ENCODE measurements at places on chromosomes 5 and 9.

DNA sequence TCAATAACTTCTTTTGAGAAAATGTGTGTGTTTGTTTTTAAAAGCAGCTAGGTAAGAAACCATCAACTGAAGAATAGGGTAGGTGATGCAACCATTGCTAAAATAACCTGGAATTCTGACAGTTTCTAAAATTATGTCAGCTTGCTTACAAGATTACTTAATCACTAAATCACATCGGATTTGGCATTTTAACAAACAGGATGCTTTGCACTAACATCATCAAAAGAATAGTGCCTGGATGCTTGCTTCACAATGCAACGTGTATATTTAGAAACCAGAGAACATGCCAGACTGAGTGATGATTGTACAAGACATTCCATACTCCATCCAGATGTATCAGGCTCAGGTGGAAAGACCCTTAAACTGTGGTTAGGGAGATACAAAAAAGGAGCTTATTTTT is 43.9 kb downstream of the PAM start:
- no peak for DNase-seq

- no peak for DNase-seq
These were observed 108.7 kb upstream of the NFIL3 start for GRCh38 chr9:91532325-91532724.

DNA sequence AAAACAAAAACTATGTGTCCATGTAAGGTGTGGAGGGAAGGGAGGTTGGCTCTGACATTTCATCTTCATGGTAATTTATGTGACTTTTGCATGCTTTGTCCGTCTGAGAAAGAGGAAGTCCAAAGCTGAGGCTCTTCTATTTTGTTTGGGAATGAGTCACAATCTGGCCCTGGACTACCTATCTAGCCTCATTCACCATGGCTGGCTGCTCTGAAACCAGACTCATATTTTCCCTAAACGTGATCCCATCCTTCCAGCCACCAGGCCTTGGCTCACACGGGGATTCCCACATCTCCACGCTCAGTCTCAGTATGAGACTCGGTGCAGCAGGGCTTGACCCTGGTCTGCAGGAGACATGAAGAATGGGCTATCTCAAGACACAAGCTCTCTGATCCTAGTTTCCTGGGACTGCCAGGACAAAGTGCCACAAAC is 672.8 kb downstream of the ACTL7B start:
- no peak for DNase-seq

GRCh38 chr5:153974131-153974812 is 64.4 kb downstream of the FAM114A2 start:
- DNase-seq: peak; percentile 41

- DNase-seq: no peak
These were observed 8.2 kb downstream of the GALNT10 start for GRCh38 chr5:154198611-154199230.

DNA sequence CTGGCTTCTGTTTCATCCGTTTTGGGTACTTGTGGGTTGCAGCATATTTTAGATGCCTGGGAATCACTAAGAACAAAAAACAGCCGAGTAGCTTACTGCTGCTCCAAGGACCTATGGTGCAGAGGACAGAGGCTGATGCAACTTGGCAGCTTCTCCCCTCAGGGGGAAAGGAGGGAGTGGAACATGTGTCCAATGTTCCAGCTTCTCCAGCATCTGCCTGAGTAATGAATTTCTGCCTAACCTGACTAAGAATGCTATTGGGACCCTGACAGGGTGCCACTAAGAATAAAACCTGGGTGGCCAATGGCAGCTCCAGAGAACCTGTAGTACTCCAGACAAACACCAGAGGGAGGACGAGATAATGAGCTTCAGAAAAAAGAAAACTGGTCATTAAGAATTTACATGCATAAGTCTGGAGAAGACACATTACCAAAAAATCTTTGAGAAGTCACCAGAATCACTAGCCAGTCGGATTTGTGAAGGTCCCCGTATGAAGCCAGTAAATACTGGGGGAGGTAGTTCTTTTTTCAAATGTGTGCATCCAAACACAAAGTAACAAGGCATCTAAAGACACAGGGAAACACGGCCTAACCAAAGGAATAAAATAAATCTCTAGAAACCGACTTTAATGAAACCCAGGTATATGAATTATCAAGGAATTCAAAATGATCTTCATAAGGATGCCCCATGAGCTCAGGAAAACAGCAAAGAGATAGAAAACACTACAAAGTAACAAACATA is 293.5 kb downstream of the HINT1 start:
- DNase-seq: peak; percentile 36

- no peak for DNase-seq
These were observed 40.6 kb upstream of the COL5A1 start for GRCh38 chr9:134600836-134601638.

DNA sequence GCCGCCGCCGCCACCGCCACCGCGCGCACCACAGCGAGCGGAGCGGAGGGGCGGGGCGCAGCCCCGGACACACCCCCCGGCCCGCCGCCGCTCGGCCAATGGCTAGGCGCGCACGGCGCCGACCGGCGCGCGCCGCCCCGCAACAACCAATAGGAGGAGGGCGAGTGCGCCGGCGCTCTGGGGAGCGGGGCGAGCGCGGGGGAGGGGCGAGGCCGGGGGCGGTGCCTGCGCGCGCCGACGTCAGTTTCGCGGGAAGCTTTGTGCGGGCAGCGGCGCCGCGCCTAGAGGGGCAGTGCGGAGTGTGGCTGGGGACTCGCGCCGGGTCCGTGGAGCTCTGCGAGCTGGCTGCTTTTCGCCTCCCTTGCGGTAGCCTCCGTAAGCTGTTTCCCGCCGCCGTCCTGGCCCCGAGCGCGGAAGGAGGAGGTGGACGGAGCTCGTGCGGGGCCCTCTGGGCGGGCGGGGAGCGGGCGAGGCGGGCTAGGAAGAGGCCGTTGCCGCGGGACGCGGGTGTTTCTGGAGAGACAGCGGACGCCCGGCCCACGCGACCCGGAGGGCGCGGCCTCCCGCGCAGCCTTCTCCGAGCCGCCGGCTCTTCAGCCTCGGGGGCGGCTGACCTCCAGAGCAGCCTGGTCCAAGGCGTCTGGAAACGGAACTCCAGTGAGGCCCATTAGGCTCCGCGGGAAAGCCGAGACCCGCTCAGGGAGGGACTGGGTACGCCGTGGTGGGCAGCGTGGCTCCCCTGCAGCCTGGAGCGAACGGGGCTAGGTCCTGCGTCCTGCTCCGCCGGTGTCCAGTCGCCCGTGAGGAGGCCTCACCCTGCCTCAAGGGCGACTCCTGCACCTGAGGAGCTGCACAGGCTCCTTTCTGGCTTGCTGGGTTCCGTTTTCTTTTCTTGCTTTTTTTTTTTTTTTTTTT is at the start of gene ZMYND19:
ZMYND19 (minus strand) TSS at position 44 of the 915 bp plus-strand sequence. CDS start 249 bp downstream, outside the sequence.
- peak; percentile 84 for DNase-seq

DNA sequence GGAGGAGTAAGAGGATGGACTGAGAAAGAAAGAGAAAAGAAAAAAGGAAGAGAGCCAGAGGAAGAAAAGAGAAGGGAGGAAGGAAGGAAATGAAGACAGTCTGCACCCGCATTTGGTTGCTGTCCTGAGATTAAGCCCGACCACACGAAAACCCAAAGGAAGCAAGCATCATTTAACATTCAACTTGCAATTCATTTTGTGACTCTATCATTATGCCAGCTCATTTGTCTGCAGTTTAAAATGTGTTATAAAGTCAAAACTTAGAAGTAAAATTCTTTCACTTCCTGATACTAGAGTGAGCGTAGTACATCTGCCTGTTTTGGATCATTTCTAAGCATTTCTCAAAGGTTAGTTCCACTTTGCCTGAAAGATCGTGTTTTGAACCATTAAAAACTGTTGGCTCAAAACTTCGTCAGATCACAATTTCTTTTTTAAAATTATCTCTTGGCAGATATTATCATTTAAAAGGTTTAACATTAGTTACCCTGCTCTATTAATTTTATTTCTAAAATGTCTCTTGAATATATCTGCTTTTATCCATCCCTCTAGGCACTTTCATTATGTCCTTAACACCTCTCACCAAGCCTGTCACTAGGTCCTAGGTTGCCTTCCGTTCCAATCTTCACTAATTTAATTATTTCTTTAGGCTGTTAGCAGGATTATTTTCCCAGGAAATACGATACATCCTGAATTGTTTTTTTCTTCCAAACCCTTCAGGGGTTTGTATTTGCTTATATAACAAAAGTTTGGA is 240.9 kb downstream of the TLE4 start:
- no peak for DNase-seq

DNA sequence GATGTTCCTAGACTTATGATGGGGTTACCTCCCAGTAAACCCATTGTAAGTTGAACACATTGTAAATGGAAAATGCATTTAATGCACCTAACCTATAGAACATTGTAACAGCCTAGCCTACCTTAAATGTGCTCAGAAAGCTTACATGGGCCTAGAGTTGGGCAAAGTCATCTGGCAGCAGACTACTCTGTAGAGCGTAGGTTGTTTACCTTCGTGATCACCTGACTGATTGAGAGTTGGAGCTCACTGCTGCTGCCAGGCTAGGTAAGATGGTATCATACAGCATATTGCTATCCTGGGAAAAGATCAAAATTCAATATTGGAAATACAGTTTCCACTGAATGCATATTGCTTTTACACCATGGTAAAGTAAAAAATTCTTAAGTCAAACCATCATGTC is 95.4 kb downstream of the HTR4 start:
- no peak for DNase-seq

- no peak for DNase-seq
These were observed 56.6 kb downstream of the LSM11 start for GRCh38 chr5:157800137-157800536.

DNA sequence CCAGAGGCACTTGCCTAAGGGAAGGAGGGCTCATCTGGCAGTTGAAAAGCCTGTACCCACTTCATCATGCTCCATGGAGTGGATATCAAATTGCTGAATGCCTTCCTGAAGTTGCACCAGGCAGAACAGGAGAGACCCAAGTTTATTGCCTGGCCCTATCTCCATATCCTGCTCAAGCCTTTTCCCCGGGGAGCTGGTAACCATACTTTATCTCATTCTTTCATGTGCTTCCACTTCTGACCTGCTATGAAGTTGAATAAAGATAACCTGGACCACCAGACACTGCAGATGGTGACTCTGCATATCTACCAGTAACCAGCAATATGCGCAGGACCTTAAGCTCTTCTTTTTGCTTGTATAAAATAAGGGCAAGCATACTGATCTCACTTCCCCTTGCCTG is 1397.5 kb upstream of the CDH6 start:
- DNase-seq: peak; percentile 63

GRCh38 chr5:153711755-153712154 is 221.3 kb downstream of the GRIA1 start:
- DNase-seq: no peak

- DNase-seq: no peak
These were observed 679 bp downstream of the SMC5 start for GRCh38 chr9:70259512-70259802.

DNA sequence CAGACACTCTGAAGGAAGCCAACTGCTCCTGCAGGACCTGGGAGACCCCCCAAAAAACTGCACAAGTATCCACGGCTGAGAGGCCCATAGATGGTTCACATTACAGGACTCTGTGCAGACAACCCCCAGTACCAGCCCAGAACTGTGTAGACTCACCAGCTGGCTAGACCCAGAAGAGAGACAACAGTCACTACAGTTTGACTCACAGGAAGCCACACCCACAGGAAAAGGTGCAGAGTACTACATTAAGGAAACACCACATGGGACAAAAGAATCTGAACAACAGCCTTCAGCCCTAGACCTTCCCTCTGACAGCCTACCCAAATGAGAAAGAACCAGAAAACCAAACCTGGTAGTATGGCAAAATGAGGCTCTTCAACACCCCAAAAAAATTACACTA is 281.2 kb upstream of the RGMB start:
- DNase-seq: no peak

- DNase-seq: no peak
These were observed 135.8 kb downstream of the PCSK1 start for GRCh38 chr5:96297290-96297689.

- DNase-seq: no peak
These were observed 111.2 kb downstream of the SMARCA2 start for GRCh38 chr9:2126331-2126803.

DNA sequence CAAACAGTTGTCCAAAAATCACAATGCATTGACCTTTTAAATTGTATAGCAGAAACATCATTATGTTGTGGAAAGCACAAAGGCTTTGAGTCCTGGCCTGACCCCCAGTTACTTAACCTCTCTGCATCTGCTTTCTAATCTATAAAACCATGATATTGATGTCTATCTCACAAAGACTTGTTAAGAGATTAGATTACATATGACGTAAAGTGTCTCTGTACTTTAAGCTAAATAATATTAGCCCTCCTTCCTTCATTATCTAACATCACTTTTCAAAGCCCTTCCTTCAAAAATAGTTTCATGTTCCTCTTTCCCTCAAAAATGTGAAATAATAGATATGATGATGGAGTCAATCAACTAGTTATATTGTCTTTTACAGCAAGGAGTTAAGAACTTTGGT is 3.4 kb downstream of the ADAMTS6 start:
- DNase-seq: no peak

DNA sequence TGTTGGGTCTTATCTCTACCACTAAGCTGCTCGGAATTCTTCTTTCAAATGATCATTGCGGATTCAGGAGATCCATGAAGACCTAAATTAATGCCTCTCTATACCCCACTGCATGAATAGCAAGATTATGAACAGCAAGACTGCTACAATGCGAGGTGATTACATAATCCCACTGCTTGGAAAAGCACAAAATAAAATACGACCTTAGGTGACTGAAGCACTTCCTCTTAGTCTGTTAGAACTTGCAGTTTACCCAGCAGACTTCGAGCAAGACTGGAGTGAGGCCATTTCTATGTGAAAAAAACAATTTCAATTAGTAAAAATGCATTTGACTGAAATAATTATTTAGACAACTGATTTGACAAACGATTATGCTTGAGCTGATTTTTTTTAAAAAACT is 59.8 kb downstream of the SH3RF2 start:
- DNase-seq: no peak

DNA sequence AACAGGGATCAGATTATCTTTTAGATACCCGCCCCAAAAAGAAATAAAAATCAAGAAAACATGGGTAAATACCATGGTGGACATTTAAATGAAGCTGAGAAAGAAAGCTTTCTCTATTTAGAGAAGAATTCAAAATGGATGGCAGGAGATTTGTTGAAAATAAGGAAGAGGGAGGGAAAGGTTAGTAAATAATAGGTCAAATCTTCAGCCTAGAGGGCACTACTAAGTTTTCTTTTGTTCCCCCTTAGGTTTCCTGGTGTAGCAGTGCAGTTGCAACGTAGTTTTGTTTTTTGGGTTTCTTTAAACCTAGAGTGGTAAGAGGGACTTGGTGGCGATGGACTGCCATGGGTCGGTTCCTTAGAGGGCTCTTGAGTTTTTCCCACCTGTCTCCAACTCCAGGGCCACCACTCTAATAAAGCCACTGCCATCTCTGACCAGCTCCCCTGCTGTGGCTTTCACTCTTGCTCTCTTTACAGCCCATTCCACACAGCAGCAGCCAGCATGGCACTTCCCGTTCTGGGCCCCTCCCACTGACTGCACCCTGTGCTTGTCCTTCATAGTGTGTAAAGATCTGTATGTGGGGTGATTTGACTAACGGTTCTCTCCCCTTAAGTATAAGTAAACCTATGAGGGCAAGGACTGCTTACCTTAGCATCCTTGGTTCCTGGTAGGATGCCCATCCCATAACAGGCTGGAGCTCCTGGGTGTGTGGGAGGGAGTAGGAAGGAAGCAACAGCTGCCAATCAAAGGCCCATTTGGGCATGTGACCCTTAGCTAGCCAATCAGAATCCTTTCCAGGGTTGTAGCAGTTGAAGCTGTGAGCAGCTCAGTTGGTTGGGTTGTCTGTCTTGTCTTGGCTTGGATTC is 118.3 kb downstream of the SLC1A3 start:
- DNase-seq: peak; percentile 60
